ENCODE measurements at places on chromosomes 3 and 15. TPM values are rescaled to one million over a fixed set of nuclear protein-coding genes. Genes with fewer than 3 reads are reported as not detected.

Gene EPB42
- not detected for total RNA-seq

Gene BNC1
- total RNA-seq: not detected

Gene TM4SF1
- total RNA-seq: 0.90 TPM

Gene AADACL2
- total RNA-seq: not detected

Gene FEZF2
- not detected for total RNA-seq

Gene MKRN3
- total RNA-seq: not detected

Gene TLR9
- total RNA-seq: not detected

Gene NT5DC2
- total RNA-seq: 377 TPM

Gene GP9
- total RNA-seq: not detected

Gene B3GALNT1
- total RNA-seq: 6.0 TPM

Gene ACTR8
- 29.9 TPM for total RNA-seq

Gene FBN1
- 5.2 TPM for total RNA-seq

Gene CD86
- 0.25 TPM for total RNA-seq

Gene THUMPD3
- total RNA-seq: 67.5 TPM

Gene SRGAP3
- total RNA-seq: 12.1 TPM

Gene TPRG1
- total RNA-seq: 0.87 TPM

Gene RARRES1
- total RNA-seq: 0.16 TPM

Gene SPATA12
- total RNA-seq: 0.39 TPM

Gene IGF2BP2
- total RNA-seq: 133 TPM

Gene NR2E3
- total RNA-seq: 0.57 TPM

Gene CA12
- 2.8 TPM for total RNA-seq

Gene ACKR2
- 0.41 TPM for total RNA-seq

Gene CHRM5
- total RNA-seq: not detected

Gene ASB14
- total RNA-seq: not detected

Gene CCRL2
- not detected for total RNA-seq

Gene EBLN2
- 2.3 TPM for total RNA-seq

Gene B4GALT4
- total RNA-seq: 32.9 TPM

Gene DNAJA4
- 10.1 TPM for total RNA-seq

Gene STAB1
- 2.6 TPM for total RNA-seq

Gene WDR93
- total RNA-seq: not detected

Gene PCOLCE2
- 13.7 TPM for total RNA-seq

Gene GOLGA6A
- 6.0 TPM for total RNA-seq

Gene HDAC11
- total RNA-seq: 11.5 TPM

Gene MESP2
- total RNA-seq: 0.66 TPM

Gene CPN2
- total RNA-seq: 0.09 TPM

Gene LINS1
- 10.4 TPM for total RNA-seq

Gene ADAMTS7
- total RNA-seq: 67.1 TPM
